Fibroblast of skin of scalp (primary cell): ENCODE measurements at places on chromosomes 7 and 10.
A peak's percentile ranks its signal among the peaks of the same experiment; 100 is the strongest.

DNA sequence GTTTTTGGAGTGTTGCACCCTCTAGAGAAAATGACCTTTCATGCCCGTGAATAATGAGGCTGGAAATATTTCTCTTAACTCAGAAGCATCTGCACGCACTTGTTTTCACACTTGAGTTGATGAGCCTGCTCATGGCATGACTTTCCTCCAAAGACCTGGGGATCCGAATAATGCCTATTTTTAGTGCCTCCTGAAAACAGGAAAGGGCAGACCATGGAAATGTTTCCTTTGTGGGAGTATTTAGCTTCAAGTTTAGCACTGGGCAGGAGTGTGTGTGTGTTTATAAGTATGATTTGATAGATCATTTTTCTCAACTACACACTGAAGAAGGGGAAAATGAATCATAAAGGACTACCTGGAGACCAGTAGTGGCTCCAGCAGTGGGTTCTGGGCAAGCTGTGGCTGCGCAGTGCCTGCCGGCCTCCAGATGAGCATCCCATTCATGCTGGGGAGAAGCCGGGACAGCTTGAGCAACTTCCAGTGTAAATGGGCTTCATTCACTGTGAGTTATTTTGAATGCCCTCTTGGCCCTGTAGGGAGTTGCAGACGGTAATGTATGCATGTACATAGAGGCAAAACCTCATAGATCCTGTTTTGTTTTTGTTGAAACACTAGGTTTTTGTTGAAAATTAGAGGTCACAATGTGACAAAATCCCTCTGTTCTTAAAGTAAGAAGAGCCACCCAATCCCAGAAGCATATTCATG is 117.8 kb upstream of the INSYN2A start:
- no peak for DNase-seq

- DNase-seq: peak; percentile 34
Measured at GRCh38 chr7:100191775-100192174, 14.1 kb downstream of the STAG3 start.

DNA sequence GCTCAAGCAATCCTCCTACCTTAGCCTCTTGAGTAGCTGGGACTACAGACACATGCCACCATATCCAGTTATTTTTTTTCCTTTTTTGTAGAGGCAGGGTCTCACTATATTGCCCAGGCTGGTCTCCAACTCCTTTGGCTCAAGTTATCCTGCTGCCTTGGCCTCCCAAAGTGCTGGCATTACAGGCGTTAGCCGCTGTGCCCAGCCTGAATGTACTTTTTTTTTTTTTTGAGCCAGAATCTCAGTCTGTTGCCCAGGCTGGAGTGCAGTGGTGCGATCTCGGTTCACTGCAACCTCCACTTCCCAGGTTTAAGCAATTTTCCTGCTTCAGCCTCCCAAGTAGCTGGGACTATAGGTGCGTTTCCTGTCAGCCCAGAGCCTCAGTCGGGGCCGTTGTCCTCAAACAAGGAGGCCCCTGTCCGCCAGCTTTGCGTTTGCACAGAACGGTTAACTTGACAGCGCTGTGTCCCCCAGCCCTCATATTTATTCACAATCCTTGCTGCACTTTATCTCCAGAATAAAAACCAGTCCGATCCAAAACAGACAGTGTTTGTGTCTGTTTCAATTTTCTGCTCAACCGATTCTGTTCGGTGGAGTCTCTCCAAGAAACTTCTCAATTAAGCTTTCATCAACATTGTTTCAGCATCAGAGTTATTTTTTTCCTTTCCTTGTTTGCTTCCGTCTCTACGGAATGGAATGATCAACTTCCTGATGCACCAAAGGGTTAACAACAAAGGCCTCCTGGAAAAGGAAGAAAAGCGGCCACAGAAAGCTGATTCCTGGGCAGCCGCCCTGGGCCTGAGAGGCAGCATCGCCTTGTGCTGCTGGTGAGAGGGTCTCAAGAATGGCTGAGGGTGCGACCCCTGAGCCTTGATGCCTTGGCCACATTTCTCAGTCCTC is 64.5 kb downstream of the PDIA4 start:
- DNase-seq: no peak

DNA sequence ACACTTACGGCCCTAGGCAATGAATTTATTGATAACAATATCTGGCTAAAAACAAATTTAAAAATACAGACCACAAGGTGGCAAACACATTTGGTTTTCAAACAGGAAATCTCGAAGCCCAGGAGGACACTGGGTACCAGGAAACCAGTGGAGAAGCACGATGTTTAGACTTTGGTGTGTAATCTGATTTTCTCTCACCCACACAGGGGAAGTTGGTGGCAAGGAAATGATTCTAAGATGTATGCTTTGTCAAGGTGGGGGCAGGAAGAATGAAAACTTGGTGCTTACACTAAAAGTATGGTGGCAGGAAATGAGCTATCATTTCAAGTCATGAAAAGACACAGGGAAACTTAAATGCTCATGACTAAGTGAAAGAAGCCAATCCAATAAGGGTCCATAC is 113.2 kb upstream of the ANKRD1 start:
- no peak for DNase-seq

DNA sequence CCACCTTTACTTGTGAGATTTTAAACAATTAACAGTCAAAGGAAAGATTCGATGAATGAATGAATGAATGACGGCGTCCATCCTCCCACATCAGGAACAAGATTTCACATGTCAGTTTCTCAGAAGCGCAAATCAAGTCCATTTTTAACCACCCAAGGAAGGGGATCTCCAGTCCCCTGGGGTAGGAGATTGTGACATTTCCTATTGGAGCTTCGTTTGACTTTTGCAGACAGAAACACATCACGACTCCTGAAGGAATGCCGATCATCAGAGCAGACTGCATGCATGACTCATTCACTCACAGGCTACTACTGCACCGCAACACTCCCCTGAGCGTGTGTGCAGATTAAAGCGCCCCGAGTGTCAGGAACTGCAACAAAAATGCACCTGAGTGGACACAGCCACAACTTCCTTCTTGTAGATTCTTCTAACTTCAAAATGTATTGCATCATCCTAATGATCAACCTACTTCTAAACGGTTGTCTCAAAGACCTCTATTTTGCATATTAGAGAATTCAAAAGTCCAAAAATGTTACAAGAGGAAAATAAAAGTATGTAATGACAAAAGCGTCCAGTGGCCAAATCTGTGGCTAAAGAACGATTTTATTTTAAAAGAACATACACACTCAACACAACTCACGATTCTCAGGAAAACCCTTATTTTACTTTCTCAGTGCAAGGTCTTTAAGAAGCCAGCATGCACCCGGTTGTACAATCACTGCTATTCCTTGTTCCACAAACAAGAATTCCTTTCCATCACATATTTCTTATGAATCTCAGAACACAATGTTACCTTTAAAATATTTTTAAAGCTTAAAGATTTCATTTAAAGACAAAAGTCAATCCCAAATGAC is 172.6 kb downstream of the FAM107B start:
- peak; percentile 71 for DNase-seq

GRCh38 chr10:68553599-68553998 is 6.5 kb upstream of the TET1 start:
- DNase-seq: no peak

GRCh38 chr10:93077860-93078337 is 4.2 kb downstream of the CYP26A1 start:
- DNase-seq: no peak

DNA sequence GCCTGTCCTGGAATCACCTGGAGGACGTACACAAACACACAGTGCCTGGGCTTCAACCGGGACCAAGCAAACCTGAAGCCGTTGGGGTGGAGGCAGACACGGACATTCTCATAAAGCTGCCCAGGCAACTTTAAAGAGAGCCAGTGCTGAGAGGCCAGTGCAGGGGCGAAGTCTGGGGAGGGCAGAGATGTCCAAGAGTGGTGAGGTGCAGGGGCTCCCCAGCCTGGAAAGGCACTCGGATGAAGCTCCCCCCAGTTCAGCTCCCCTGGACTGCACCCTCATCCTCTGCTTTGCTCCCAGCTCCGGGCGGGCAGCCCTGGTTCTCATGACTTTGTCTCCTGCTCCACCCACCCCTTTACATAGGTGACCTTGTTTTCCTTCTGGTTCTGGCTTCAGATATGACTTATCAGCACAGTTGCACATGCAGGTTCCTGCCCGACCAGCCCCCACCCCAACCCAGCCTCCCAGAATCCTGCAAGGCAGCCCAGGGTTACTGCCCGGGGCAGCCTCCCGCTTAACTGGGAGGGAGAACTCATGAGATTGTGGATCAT is 60.8 kb upstream of the EEPD1 start:
- no peak for DNase-seq

GRCh38 chr7:39825401-39825980 is 124.6 kb upstream of the CDK13 start:
- DNase-seq: peak; percentile 6

DNA sequence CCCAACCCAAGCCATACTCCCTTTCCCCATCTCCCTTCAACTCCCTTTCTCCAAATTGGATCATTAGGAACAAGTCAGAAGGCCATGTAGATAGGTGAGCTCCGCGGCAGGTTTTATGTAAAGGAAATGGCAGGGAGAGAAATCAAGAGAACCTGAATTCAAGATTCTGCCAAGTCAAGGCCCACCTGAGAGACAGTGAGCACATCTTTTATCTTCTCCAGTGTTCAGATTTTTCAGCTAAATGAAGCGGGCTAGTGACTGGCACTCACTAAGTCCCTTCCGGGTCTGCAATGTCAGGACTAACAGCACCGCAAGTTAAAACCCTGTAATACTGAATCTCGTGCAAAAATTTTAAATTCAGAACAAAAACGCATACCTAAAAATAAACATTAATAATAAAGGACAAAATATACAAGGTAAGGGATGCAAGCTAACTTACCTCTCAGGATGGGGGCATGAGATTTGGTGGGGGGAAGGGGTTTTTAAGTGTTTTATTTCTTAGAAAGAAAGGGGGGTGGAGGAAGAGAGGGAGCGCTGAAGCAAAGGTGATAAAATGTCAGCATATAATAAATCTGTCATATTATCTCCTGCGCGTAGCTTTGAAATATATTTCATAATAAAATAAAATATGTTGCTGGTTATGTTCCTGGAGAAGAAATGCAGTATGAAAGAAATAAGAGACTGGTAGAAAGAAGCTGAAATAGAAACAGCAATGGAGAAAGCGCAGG is 17.6 kb downstream of the TCAF1 start:
- no peak for DNase-seq

DNA sequence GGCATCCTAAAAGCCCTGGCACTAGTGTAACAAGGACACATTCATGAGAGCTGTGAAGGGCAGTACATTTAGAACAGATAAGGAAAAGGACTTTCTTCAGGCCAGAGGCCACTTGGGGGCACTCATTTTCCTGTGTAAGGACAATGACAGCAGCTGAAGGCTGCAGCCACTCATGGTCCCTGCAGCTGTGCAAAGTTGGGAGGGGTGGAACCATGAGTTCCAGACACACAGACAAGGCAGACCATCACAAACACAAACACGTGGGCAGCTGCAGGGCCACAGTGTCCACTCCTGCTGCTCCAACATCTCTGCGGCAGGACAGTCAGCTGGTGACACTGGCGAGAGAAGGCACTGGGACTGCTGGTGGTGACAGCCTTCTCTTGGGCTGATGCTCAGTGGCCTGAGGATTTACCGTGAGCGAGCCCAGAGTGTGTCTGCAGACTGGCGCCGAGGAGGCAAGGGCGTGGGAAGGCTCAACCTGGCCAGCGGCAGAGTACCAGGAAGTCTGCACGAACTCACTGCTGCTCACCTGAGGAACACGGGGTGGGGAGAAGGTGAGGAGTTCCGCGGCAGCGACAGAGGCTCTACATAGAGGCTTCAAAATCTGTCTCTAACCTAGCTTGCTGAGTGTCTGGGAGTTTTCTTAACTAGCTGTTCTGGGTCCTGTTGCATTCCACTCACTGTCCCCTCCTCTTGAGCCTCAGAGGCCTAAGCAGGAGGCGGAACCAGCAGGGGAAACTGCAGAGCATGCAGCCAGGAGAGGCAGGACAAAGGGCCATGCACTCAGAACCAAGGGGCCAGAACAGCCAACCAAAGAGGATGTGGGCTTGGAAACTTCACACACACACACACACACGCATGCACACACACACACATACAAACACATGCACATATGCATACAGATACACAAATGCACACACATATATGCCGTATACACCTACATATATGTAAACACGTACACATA is 76.5 kb upstream of the DDC start:
- no peak for DNase-seq
